ENCODE measurements at places on chromosomes 4 and X.

GRCh38 chr4:110309675-110310074 lies 111.3 kb upstream of the ELOVL6 start:
- no peak for DNase-seq

DNA sequence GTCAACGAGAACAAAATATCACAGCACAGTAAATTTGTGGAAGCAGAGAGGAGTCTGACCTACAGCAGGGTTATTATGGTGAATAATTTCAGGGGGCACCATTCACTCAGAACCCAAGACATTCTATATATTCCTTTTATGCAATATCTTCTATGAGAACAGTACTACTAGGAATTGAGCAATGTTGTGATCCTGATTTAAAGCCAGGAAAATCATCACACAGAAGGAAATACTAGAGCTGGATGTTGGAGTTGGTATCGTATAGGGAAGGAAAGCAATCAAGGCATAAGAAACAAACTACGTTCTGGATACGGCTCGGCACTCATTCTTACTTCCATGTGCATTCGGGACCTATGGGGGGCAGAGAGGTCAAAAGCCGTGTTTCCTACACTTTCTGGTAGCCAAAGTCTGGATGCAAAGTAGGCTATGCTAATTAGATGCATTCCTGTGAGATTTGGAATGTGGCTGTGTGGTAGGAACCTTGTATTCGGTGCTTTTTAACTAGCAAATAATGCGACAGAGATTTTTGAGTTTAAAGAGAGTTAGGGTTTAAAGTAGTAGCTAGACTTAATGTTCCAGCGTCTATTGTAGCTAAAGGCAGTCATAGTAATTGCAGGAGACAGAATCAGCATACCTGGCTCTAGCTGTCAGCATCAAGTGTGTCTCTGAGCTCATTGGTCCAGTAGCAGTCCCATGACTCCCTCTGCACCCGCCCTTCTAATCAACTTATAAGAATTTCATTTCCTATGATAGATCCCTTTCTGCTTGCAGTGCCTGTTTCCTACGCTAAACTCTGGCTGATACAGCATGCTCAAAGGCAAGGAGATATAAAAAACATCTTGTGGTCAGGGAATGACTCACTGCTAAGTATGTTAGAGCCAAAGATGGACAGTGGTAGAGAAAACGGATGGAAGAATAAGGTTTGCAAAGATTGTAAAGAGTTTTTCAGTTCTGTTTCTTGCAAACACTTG lies 43.3 kb upstream of the PDGFC start:
- no peak for DNase-seq

- no peak for DNase-seq
These were observed 161.3 kb downstream of the KIT start for GRCh38 chr4:54819034-54819433.

- no peak for DNase-seq
These were observed 75.7 kb upstream of the ANK2 start for GRCh38 chr4:112973750-112974251.

DNA sequence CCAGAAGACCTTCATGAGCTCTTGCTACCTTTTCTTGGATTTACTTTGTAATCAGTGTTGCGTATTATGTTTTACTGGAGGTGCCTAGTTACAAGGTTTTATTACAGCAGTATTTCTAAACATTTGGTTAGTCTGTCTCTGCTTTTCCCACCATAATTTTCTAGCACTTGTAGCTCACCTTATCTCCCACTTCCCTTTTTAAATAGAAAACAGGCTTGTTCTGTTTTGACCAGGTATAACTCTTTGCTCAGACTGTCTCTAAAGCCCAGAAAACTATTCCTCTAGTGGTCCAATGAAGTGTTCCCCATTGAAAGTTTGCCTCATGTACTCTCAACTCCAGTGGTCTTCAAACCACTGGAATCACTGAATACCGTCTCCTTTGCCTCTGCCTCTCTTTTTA lies 43.9 kb downstream of the AFF1 start:
- DNase-seq, result no peak

- peak; percentile 59 for DNase-seq
These were observed 1.6 kb downstream of the REST start for GRCh38 chr4:56909086-56909894.

DNA sequence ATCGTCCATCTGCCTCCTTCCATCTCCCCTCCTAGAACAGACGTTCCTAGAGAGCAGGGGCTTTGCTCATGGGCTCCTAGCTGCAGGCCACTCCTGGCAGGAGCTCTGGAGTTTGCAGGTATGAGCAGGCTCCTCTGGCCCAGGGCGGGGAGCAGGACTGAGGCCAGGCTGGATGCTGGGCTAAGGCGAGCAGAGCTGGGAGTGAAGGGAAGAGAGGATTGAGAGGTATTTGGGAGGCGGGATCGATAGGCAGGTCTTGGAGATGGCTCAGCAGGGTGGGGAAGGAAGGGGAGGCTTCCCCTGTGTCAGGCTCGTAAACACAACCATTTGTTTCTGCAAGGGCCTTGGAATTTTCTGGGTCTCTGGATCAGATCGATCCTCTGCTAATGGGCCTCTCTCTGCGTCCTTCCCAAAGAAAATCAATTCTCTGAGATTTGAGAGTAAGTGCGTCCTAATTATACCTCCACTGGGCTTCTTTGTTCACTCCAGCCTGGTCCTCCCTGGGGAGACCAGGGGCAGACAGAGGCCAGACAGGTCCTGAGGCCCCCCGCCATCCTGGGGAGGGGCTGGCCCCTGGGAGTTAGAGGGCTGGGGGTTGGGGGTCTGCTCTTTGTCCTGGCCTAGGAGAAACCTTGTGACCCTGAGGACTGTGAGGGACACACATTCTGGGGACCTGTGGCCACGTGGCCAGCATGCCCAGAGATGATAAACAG lies 94.8 kb upstream of the PSAPL1 start:
- no peak for DNase-seq

DNA sequence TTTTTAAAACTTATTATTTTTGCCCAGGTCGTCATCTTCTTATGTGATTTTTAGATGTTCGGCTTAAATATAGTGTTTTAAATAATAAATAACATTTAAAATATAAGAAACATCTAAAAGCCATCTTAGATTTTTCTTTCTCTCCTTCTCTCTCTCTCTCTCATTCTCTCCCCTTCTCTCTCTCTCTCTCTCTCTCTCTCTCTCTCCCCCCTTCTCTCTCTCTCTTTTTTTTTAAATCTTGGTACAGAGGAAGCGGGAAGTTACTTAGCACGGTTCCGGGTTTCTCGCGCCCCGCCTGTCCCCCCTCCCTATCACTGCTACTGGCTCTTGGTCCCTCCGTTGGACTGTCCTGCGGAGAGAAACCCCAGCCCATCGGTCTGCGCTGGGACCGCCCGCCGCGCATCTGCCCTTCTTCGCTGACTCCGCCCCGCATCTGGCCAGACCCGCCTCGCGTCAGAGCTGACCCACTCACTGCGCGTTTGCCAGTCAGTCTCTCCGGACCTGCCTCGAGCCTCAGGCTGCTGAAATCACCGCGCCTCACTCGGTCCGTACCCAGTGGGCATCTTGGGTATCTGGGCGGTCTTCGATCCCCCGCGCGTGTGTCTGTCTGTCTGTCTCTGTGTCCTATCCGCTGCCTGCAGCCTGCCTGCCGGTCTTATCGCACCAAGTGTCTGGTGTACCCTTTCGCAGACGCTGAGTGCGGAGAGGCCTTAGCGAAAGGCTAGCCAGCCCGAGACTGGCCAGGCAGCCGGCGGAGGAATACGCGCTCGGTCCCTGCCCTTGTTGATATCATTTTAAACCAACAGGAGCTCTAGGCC lies at the start of gene PABPC5:
TSS of gene PABPC5 (plus strand) at position 489 of the 818 bp plus-strand sequence. CDS start 739 bp downstream, outside the sequence.
- peak; percentile 86 for DNase-seq

- DNase-seq, result no peak
These were observed 37.1 kb upstream of the AMOT start for GRCh38 chrX:112877771-112878173.

GRCh38 chrX:149949743-149950436 lies 11.6 kb upstream of the EOLA2 start:
- no peak for DNase-seq

GRCh38 chrX:23888887-23889501 lies 18.7 kb downstream of the APOO start:
- no peak for DNase-seq

DNA sequence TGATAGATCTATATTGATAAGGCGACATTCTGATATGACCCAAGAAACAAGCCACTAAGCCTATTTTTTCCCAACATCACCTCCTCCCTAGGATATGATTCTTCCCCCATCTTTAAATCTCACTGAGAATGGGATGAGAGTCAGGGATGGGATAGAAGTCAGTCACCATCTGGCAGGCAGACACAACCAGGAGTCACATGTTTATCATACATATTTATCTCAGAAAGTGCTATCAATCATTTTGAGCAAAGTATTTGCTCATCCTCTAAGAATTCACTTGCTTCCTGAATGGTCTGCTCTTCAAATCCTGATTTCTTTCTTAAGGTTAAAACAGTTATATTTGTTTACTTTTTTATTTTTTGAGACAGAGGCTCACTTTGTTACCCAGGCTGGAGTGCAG lies 20.3 kb downstream of the DNAAF6 start:
- DNase-seq, result no peak

GRCh38 chrX:110646386-110646785 lies 149.2 kb downstream of the CHRDL1 start:
- no peak for DNase-seq

Data from Ammon's horn (tissue), 1 donor.